DMS79 treated with DMSO at 0.1 percent for 48 hours (cell line): ENCODE measurements at places on chromosomes 2 and 18.

GRCh38 chr2:2244508-2244907, 86.6 kb downstream of the MYT1L start:
- no peak for DNase-seq

DNA sequence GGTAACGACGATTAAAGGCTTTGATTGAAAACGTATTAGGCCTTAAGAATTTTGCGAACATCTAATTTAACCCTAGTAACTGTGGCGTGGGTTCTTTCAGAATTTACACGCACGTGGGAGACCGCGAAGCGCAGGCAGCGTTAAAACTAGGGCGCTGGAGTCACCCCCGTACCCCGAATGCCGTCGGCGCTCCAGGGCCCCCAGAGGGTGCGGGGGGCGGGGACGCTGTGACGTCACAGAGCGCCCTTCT, 673 bp upstream of the SMCHD1 start:
- DNase-seq = no peak

DNA sequence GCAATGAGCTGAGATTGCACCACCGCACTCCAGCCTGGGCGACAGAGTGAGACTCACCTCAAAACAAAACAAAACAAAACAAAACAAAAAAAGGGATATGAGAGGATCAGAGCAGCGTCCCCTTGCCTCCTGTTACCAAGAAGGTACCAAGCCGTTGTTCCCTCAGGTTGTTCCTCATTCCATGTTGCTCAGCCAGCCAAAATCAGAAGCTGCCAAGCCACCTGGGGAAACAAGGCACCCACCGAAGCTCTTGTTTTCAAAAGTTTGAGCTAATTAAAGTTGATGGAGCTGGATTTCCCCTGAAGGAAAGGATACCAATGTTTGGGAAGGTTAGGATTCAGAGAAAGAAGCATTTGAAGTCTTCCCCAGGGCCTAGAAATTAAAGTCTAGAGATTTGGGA, 21.8 kb upstream of the STEAP3 start:
- no peak for DNase-seq

DNA sequence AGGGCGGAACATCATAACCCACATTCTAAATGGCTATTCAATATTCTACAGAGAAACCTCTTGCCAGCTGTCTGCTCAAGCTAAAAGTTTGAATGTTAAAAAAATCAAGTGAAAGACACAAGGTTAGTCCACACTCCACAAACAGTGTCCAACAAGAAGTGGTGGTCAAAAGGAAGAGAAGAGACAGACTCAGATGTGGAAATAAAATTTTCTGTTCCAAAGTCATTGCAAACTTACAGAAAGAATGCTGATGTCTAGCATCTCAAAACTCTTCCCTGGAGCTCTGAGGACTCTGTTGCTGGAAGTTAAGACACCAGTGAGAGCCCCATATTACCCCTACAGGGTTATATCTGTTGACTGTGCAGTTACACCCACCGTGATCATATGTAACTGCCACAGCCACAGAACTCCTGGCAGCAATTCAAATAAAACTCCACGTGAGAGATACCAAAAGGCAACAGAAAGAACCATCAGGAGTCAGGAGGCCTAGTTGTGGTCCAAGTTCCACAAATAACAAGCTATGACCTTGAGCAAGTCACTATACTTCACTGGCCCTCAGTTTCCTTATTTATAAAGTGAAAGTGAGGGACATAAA, 60.9 kb downstream of the AAK1 start:
- DNase-seq = no peak

GRCh38 chr2:188146888-188147287, 144.8 kb upstream of the GULP1 start:
- DNase-seq = no peak

- no peak for DNase-seq
These were observed 18.4 kb downstream of the MXD1 start for GRCh38 chr2:69933254-69933828.

DNA sequence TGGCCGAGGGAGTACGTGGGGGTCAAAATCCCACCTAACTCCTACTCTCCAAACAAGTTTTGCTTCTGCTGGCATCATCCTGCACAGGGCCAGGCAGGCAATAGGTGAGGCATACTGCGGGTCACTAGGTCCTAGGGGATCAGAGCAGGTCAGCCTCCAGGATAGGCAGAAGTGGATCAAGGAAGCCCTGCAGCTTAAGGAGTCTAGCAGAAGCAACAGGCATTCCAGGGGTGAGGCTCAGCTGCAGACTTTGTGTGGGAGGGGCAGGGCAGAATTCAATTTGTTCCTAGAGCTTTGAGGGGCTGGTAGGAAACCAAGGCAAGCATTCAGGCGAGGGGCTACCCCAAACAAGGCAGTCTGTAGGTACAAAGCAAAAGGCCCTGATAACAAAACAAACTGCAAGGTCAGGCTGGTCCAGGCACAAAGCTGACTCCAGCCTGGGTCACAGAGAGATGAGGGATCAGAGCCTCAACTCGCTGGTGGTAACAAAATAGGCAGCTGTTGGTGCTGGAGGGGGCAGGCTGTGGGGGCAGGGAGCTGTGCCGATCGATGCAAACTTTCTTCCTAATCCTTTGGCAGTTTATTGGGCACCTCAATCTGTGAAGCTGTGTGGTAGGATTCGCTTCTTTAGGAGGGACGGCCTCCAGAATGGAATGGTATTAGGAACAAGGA, 101.4 kb upstream of the STPG4 start:
- DNase-seq = no peak

DNA sequence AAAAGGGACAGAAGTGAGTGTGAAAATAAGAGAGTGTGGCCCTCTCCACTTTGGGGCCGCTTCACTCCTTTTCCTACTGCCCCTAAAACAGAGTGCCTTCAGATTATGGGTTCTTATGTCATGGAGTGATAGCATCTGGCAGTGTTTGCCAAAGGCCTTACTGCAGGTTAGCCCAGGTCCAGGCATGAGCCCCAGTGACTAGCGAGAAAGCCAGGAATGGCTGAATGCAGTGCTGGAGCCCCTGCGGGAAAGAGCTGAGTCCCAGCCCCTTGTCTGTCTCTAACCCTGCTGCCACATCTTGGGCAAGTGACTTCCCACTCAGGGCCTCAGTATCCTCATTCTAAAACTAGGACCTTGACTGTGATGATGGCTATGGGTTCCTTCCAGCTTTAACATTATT, 6.0 kb downstream of the IGFBP5 start:
- DNase-seq = no peak

GRCh38 chr2:44450082-44450481, 88.3 kb downstream of the CAMKMT start:
- DNase-seq = no peak

DNA sequence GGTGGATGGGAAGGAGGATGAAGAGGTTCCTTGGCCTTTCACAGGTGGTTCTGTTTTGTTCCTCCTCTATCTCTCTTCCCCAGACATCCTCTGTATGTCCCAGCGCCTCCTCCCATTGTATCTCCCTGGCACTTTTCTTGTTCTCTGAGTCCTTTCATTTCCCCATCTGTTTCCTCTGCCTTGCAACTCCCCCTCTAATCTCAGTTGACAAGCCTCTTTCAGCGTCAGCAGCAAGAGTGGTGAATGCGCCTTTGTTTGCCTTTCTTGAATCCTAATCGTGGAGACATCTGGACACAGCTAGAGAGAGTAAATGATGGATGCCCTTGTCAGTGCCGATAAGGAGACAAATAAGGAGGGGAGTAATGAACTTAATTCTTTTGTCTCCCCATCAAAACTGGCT, 167.0 kb downstream of the NDUFA10 start:
- no peak for DNase-seq
